ENCODE measurements at places on chromosomes 2 and 18. TPM values are rescaled to one million over a fixed set of nuclear protein-coding genes. Genes with fewer than 3 reads are reported as not detected.

DNA sequence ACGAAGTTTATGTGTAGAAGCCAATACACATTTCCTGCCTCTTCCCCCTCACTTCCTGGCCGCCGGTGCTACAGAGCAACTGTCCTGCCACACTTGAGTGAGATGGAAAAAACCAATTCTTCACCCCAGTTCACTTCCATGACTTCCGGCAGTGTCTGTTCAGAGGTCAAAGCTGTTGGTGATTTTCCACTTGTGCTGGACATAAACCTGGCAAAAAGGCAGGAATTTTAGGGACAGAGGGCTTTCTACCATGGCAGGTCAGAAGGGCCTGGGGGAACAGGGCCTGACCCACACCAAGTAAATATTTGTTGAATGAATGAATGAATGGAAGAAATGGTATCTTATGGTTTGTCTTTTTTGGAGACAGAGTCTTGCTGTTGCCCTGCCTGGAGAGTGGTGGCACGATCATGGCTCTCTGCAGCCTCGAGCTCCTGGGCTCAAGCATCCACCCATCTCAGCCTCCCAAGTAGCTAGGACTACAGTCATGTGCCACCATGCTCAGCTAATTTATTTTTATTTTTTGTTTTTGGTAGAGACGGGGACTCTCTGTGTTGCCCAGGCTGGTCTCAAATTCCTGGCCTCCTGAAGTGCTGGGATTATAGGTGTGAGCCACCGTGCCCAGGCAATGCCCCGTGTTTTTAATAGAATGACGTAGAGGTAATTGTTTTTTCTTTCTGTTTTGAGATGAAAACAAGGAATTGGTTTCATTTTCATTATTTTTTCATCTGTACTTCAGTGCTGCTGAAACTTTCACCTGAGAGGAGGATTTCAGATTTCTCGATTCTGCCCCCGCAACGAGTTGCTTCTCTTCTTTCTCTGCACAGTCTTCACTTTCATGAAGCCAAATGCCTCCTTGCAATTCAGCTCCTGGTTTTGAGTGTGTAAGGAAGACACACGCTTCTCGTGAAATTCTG is 48.0 kb upstream of the LPIN2 start:
- peak; percentile 40 for DNase-seq

- DNase-seq, result no peak
Measured at GRCh38 chr2:166332106-166332505, 43.6 kb downstream of the SCN9A start.

The ATP8B1 gene
- 4.7 TPM for polyA plus RNA-seq

- DNase-seq, result no peak
Measured at GRCh38 chr2:127705391-127706065, 4.2 kb downstream of the SFT2D3 start.

The ALK gene
- polyA plus RNA-seq, result 0.40 TPM

DNA sequence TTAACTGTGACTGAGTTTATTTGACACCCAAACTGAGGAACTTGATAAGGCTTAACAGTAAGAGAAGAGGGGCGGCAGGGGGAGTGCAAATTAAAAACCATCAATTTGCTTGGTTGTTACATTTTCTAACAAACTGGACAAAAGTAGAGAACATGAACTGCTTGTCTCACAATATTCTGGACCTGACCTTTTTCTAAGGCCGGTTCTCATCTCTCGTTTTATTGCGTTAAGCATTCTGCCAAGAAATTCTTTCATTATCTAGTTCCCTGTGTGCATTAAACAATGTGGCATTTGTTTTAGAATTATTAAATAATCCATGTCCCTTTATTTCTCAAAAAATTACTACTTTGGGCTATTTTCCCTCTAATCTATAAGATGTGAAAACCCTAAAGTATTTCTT is 565.2 kb upstream of the PKDCC start:
- DNase-seq, result no peak

DNA sequence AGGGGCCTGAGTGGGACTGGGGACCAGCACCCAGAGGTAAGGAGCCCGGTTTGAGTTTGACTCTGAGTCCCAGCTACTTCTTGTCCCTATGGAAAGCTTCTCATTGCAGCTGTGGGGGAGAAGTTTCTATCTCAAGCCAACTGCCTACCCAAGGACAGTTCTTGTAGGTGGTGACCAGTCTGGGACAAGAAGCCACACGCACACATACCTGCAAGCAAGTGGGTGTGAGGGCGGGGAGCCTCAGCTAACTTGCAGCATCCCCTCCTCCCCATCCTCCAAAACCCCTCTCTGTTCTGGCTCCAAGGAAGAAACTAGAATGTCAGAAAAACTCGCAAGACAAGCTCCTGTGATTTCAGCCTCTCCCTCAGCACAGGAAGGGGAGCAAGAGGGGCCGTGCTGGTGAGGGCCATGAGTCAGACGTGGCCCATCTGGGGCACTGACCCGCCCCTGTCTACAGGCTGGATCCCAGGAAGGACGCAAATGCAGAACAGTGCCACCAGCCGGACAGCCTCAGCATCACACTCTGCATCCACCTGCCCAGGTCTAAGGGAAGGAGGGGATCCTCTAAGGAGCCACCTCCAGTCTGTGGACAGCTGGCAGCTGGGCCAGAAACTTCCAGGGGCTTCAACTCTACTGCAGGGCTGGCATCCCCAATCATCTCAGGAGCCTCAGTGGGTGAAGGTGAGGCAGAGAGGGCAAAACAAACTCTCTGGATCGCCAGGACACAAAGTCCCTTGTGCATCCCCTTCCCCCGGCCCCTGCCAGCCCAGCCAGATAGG is 103.4 kb downstream of the TNS1 start:
- peak; percentile 94 for DNase-seq

DNA sequence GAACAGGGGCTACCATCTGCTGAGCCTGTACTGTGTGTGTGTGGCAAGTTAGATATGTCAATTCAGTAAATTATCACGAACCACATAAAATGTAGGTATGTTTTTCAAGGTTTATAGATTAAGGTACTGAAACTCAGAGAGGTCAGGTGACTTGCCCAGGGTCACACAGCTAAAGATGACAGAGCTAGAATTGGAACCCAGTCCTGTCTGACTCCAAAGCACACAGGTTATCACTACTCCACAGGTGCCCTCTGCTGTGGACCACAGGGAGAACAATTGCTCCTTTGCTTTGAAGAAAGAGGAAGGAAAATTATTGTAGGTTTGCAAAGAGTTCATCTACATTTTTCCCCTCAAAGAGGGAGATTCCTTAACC is 229.7 kb upstream of the AGAP1 start:
- DNase-seq, result no peak

The REG1B gene
- 5.1 TPM for polyA plus RNA-seq

- DNase-seq, result no peak
Measured at GRCh38 chr2:46548521-46549144, 69.3 kb downstream of the TMEM247 start.

DNA sequence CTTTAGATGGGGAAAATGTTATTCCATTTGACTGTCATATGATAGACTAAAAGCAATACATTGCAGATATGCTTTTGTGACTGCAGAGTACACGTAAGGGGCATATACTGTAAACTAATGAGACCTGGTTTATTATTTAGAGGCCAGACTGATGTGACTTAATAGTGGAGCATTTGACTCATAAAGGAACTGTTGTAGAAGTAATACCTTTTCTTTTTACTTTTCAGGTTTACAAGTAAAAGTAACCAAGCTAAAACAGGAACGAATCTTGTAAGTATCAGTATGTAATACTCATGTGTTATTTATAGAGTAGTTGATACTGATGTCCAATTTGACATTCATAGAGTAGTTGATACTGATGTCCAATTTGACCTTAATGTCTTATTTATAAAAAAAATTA is 13.1 kb downstream of the RBBP8 start:
- DNase-seq, result no peak

GRCh38 chr2:134714228-134714627 is 4.6 kb downstream of the TMEM163 start:
- no peak for DNase-seq

- DNase-seq, result no peak
Measured at GRCh38 chr18:3885209-3885792, 435.3 kb downstream of the TGIF1 start.

All from adrenal gland (tissue), 19 donors.